Stimulated activated CD4-positive, alpha-beta T cell treated with anti-CD3 and anti-CD28 coated beads, Interleukin-15, amount 100 ng/mL, for 48 hours (primary cell): ENCODE measurements at places on chromosomes 2 and 18.

DNA sequence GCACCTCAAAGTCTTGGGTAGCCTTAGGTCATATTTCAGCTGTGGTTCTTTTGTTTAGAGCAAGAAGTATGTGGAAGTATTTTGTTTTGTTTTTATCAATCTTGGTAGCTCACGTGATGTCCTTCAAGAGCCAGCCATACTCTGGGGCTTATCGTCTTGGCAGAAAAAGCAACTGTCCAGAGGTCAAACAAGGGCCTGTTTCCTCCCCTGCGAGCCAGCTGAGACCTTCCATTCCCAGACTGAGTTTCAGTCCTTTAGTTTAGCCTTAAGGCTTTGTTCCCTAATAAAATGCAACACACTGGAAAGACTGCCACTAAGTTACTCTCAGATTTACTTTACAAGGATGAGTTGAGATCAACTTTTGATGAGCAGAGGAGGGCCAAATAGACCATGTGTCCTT, 63.5 kb downstream of the TXNL1 start:
- no peak for DNase-seq

GRCh38 chr18:36993068-36993467, 164.1 kb downstream of the KIAA1328 start:
- DNase-seq, result no peak

GRCh38 chr2:217826520-217826919, 176.3 kb downstream of the TNS1 start:
- no peak for DNase-seq

GRCh38 chr2:218438596-218438995, 19.7 kb downstream of the VIL1 start:
- no peak for DNase-seq

- no peak for DNase-seq
Measured at GRCh38 chr2:148110184-148110583, 89.3 kb downstream of the MBD5 start.

GRCh38 chr2:66813976-66814375, 379.1 kb downstream of the MEIS1 start:
- DNase-seq, result no peak

DNA sequence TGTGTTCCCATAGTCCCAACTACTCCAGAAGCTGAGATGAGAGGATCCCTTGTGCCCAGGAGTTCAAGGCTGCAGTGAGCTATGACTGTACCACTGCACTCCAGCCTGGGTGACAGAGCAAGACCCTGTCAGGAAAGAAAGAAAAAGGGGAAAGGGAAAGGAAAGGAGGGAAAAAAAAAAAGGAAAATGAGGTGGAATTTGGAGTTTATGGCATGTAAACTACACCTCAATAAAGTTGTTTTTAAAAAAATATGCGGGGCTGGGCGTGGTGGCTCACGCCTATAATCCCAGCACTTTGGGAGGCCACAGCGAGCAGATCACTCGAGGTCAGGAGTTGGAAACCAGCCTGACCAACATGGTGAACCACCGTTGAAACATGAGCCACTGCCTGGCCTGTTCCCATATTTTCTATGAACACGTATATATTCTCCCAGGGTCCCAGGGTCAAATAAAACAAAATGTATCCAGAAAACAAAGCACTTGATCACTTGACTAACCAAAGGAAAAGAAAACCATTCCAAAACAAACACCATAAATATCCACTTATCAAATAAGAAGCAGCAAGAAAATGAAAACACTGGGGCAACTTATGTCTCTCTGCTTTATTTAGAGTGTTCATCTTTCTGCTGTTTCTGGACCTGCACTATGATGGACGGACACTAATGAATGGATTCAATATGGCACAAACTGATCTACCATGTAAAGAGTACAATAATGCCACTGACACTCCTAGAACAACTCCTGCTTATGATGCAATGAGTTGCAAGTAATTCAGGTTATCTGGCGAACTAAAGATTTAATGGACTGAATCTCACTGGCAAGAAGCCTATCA, 56.8 kb downstream of the ASXL2 start:
- DNase-seq, result no peak

GRCh38 chr2:128799284-128799552, 480.6 kb upstream of the HS6ST1 start:
- DNase-seq, result no peak

GRCh38 chr2:139628931-139629330, 848.7 kb upstream of the NXPH2 start:
- no peak for DNase-seq

DNA sequence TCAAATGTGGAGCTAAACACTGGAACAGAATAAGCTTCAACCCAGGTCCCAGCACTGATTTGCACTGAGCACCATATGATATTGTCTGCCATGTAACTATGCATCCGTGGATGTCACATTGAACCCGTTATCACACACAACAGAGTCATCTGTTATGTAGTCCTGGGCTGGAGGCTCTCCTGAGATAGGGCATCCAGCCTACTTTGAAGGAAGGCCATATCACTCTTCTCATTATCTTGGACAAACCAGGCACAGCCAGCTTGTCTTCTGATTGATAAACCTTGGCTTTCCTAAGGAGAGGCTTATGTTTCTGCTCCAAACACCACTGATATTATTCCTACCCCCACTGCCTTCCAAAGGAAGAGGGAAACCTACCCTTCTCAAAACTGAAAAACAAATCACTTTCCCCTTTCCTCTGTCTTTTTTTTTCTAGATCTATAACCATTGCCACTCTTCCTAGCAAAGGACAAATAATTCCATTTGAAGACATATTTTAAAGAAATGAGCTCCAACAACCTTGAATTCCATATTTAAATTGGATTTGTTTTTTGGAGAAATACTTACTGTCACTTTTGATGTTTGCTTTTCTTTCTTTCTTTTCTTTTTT, 16.4 kb downstream of the RSAD2 start:
- no peak for DNase-seq

DNA sequence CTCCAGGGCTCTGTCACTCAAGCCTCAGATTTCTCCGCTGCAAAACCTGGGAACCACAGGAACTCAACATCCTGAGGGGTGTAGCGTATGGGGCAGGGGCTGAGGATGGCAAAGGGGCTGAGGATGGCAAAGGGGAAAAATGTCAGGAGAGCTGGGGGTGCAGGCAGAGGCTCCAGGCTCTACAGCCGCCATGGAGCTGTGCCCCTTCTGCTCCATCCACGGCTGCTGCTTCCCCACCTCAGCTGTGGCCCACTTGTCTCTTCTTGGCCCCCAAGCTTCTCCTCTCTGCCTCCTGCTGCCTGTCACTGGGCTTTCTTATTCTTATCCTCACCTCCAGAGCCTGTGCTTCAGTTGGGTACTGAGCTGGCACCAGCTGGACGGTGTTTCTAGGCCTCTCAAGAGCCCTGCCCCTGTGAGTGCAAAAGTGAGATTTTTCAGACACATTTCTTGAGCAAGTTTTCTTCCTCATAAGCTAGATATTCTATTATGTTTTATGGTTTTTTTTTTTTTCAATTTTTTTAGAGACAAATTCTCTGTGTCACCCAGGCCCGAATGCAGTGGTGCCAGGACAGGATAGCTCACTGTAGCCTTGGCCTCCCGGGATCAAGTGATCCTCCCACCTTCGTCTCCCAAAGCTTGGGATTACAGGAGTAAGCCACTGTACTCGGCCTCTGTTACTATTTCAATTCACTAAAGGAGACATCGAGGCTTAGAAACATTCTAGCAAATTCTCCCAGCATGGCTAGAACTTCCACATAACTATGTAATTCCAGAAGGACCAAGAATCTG, 49.0 kb downstream of the MARCO start:
- DNase-seq, result no peak

- no peak for DNase-seq
Measured at GRCh38 chr2:173511942-173512341, 157.3 kb downstream of the CDCA7 start.

- DNase-seq, result no peak
Measured at GRCh38 chr18:58813561-58814225, 51.0 kb upstream of the ZNF532 start.

- no peak for DNase-seq
Measured at GRCh38 chr18:49560624-49561288, 1.1 kb upstream of the LIPG start.

DNA sequence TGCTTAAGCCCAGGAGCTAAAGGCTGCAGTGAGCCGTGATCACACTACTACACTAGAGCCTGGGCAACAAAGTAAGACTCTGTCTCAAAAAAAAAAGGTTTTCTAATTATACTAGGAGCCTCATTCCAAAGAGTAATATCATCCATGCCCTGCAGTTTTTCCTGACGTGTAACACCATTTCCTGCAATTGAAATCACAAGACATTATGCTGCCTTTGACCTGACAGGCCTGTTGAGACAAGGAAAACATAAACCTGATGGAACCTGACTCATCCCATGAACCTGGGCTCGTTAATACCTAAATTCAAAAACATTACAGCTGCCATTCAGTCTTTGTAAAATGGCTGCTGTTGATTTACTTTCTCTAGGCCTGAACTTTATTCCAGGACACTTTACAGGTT, 58.7 kb upstream of the PEX13 start:
- no peak for DNase-seq

DNA sequence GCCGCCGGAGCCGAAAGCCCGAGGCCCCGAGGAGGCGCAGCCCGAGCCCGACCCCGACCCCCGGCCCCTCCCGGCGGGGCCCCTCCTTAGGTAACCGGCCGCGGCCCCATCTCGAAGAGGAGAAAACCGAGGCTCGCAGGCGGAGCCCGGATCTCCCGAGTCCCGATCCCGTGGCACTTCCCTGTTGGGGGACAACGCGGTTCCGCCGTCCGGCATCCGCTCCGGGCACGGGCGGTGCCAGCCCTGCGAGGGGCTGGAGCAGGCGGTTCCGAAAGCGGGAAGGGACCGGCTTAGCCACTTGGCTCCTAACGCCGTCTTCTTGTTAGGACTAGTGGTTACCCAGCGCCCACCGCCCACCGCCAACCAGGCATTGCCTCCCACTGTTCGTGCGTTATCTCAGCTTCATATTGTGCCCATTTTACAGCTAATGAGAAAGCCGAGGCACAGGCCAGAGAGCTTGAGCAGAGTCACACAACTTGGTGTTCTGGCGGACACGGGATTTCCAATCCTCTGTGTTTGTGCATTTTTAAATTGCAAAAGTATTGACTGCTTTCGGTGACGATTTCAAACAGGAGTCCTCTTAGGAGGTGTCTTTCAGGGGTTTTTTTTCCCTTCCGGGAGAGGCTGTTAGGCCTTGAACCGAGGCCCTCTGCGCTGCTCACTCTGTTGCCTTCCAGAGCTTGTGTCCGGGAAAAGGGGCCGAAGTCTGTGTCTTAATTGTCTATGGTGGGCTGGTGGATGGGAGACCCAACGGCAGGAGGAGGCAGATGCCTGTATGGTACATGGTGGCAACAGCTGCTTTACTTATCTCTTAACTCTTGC, 562 bp downstream of the CENPA start:
- DNase-seq, result no peak

- DNase-seq, result peak; percentile 49
Measured at GRCh38 chr2:43225093-43225787, 1.2 kb downstream of the ZFP36L2 start.

DNA sequence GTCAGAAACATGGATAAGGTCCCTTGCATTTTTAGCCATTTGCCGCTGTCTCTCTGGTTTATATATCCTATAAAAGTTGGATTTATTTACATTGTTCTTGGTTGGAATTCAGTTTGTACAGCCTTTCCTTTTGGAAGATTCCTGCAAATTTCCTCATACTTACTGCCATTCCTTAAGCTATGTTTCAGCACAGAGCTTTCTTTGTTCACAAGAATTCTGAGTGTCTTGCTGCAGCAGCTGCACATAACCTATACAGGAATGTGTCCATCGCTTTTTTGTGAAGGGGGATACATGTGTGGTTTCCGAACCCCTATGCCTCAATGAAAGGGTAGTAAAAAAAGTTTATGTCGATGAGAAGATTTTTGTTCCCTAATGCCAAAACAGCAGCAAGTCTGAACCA, 48.3 kb upstream of the CCDC68 start:
- DNase-seq, result no peak

- no peak for DNase-seq
Measured at GRCh38 chr2:203240491-203240890, 1.7 kb downstream of the CYP20A1 start.

DNA sequence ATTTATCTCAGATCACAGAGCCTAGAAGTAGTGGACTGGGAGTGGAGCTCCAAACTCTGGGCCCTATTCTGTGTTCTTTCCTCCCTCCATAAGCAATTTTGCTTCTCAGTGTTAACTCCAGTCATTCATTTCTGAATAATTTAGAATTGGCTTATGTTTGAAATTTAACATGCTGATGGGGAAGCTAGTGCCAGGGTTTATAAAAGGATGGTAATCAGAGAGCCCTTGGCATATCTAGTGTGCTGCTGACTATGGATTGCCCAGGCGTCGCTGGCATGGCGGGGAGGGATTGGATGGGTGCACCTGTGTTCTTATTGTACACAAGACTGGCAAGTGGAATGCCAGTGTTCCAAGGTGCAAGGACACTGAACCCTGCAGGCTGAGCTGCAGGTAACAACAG, 177.1 kb downstream of the ACOXL start:
- DNase-seq, result no peak

DNA sequence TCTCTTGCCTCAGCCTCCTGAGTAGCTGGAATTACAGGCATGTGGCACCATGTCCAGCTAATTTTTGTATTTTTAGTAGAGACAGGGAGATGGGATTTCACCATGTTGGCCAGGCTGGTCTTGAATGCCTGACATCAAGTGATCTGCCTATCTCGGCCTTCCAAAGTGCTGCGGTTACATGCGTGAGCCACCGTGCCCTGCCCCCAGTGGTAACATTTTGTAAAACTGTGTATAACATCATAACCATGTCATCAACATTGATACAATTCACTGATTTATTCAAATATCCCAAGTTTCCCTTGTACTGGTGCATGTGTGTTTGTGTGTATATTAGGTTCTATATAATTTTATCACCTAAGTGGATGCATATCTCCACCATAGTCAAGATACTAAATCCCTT, 70.0 kb downstream of the PDCL3 start:
- DNase-seq, result no peak

DNA sequence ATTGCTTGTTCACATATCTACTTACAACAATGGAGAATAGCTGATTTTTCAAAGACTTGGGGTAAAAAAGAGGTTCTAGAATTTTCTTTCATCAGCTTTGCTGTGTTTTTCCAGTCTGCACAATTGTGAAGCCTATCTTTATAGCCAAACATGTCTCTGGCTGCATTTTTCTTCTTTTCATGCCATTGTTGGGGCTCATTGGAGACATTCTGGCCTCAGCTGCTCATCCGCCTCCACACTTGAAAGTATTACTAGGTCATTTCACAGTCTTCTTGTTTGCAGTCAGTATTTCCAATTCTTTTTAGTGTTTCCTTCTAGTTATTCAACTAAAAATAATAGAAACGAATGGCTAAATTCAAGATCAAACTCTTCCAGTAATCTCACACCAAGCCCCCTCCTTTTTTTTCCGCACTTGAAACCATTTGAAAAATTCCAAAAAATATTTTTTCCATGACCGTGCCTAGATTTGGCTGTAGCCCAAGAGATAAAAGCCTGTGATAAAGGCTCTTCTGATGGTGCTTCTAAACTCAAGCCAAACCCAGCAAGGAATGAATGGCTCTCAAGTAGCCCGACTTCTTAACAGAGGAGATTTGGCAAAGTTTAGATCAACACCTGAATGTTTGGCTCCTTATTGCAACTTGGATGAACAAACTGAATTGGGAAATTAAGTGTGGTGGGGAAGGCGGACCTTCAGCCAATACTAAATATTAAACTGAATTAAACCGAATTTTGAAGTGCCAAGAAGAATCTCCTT, 103.4 kb downstream of the NRP2 start:
- DNase-seq, result no peak
